Tibial nerve (tissue), 4 donors: ENCODE measurements at places on chromosomes 4 and X. TPM values are rescaled to one million over a fixed set of nuclear protein-coding genes. Genes with fewer than 3 reads are reported as not detected.

DUSP9 gene
- total RNA-seq, result not detected

SERTM2 gene
- total RNA-seq, result not detected

HTN1 gene
- total RNA-seq, result not detected

CFAP97 gene
- total RNA-seq, result 32.7 TPM

UTP14A gene
- total RNA-seq, result 14.9 TPM

DNA sequence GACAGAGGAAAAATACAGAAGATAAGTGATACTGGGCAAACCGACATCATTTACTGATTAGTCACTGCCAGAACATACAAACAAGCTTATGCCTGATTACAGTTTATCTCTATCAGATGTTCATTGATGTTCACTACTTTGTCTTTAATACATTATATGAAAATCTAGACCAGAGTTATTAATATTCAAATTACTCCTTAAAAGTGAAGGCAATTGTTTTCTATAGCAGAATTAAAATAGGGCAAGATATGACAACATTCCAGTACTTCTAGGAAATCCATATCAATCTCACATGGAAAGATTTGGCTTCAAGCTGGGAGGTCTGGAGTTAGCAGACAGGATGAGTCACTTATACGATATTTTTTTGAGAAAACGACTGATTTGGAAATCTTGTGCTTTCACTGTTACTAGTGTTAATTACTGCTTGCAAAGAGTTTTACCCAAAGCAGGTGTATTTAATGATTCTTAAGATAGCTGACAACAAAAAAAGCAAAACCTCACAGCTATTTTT, 31.8 kb downstream of the HPGD start:
- DNase-seq, result no peak

DNA sequence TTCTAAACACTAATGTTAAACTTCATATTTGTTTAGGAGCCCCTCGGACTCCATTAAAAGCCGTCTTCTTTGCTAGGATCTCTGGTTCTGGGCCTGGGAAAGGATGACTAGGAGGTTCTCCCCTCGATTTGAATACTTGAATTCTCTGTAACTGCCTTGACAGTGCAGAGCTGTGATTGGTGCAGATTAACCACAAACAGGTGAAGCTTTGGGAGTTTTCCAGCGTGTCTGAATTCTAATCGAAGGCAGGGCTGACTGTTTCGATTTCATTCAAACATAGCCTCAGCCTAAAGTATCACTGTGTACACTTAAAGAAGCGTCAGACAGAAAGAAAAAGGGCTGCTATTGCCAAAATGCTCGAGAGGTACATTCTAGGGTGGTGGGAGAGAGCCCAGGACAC, 29.0 kb downstream of the TFDP3 start:
- DNase-seq, result no peak

DNA sequence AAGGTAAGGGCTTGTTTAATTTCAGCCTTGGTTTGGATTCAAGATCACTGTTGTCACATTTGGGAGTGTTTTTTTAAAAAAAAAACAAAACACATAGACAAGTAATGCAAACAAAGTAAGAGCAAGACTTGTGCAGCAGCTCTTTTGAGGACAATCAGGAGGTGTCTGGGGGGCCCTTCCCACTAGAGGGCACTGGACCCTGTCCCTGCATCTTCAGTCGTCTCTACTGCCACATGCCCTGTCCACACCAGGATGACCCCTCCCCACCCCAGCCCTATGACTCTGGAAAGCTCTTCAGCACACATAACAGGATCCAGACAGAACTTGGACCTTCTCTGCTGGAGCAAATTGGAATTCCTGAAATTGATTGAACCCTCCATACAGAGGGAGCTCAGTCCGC, 71.0 kb downstream of the USP46 start:
- DNase-seq, result no peak

GRCh38 chr4:145521282-145521681, 39.6 kb downstream of the SMAD1 start:
- no peak for DNase-seq

DNA sequence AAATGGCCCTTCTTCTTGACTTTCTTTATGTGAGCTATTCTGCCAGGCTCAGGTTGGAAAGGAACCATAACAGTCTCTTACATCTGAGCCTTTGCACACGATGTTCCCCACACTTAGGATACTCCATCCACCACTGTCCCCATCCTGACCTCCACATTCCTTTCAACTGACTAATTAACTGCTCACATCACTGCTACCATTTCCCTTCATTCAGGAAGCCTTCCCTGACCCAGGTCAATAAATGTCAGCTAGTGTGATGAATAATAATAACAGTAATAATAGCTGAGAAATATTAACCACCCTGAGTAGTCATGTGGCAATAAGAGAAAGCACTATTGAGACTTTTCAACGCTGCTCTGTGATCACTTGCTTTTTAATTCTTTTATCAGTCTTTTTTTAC, 291.7 kb downstream of the KCNIP4 start:
- DNase-seq, result no peak

DNA sequence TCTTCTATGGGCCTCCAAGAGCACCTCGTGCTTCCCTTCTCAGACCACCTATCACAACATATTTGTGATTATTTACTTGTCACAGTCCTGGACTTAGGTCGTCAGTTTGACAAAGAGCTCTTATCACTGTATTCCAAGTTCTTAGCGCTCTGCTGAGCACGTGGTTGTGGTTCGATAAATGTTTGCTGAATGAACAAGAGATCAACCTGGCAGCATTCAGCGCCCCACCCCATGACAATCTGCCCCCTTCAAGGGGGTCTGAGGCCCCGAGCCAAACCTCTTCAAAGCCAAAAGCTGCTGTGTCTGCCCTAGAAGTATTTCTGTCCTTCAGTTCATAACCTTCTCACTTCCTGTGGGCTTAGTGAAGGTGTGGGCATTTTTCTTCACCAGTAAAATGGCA, 15.0 kb downstream of the RPS4X start:
- no peak for DNase-seq

DNA sequence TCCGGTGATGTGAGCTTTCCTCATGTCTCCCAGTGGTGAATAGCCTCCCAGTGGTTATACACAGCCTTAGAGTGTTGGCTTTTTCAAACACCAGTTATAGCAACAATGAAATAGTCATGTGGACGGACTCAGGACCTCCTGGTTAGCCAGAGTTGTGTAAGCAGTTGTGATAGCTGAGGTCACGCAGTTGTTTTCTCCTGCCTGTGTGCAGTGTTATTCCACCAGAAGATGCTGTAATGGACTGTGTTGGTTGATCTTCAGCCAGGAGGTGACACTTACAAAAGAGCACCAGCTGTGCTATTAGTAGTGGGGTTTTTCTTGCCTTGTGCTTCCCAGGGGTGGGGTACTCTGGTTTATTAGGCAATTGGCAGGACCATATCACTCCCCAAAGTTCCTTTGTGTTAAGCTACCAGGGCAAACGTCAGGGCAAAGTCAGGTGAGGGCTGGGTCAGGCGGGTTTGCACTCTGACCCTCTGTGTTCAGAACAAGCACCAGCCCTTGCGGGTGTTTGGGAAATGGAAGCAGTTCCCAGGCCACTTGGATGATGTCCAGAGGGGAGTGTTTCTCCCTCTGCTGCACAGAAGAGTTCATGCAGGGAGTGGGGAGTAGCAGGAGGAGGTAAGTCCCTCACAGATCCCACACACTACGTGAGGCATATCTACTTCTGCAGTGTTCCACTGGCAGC, 252.6 kb downstream of the TMEM47 start:
- peak; percentile 55 for DNase-seq

GRCh38 chr4:131613824-131614216, 1535.3 kb upstream of the PCDH10 start:
- no peak for DNase-seq
